Pulmonary artery endothelial cell (primary cell): ENCODE measurements at places on chromosomes 7 and 10.

DNA sequence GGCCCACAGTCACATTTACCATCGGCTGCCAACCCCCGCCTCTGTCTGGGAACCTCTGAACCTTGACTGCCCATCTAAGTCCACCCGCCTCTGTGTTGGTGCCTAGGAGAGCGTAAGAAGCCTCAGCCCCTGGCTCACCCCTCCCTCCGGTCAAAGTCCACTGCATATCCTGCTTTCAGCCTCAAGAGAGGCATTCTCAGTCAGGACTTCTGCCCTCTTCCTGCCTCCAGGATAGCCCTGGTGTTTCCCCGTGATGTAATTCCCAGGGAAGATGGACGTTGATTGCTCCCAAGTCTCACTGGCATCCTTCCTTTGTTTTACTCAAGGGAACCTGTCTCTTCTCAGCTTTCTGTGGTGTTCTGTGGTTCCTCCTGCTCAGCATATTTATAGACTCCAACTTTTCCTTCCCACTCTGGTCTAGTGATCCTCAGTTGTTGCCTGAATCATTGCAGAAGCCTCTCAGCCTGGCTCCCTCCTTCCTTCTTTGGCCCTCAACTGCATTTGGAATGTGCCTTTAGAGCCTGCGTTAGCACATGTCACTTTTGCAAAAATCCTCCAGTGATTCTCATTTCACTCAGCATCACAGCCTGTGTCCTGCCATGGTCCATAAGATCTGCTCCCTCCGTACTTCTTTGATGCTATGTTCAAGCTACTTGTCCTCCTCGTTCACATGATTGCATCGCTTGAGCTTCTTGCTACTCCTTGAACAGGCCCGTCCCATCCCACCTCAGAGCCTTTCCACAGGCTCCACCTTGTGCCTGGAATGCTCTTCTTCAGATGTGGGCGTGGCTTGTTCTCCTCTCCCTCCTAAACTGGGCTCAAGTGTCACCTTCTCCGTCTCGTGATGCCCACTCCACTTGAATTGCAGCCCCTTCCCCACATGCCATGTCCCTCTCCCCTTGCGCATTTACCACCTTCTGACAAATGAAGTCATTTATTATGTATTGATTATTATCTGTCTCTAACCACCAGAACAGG, 124.2 kb downstream of the PLPP4 start:
- no peak for DNase-seq

DNA sequence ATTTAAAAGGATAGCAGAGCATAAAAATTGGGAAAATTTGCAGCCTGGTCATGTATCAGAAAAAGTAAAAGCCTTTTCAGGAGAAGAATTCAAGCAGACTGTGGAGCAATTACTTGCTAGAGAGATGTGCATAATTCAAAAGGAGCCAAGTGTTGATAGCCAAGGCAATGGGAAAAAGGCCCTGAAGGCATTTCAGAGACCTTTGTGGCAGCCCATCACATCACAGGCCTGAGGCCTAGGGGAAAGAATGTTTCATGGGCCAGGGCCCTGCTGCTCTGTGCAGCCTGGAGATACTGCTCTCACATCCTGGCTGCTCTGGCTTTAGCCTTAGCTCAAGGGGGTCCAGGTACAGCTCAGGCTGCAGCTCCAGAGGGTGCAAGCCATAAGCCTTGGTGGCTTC, 152.9 kb downstream of the MAGI2 start:
- no peak for DNase-seq

DNA sequence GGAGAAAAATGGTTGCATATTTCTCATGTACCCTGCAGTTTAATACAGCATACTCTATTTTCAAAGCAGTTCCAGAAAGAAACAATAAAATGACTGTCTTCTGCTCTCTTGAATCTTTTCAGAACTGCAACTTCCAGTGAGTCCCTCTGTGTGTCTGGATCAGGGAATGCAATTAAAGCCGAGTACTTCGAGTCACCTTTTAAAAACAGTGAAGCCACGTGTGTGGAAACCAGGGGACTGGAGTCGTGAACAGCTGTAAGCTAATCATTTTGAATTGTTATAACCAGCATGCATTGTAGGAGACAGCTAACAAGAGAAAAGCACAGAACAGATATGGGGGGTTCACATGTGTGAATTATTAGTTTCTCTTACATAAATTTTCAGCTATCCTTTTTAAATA, 109.1 kb downstream of the CPED1 start:
- no peak for DNase-seq

DNA sequence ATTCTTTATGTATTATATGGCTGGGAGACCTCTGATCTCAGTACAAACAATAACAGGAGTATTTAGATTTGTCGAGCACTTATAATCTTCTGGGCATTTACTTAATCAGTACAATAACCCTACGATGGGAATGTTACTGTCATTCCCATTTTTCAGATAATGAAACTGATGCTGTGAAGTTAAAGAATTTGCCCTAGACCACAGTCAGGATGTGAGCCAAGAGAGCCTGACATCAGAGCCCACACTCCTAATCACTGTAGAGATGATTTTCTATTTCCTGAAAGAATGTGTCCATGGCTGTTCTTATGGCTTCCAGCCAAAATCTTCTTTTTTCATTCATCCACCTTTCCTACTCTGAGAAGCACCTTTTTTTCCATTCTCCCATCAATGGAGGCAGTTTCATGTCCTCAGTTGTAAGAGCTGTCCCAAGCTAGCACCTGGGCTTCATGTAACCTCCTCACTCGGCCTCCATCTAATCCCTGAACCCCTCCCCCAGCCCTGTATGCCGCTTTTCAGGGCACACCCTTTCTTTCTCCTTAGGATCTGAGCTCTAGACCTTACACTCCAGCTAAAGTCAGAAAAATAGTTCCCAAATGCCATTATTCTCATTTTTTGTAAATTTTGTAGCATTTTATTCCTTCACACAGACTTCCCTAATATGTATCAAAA, 12.2 kb upstream of the CAV1 start:
- DNase-seq = no peak

- no peak for DNase-seq
Measured at GRCh38 chr10:102311025-102311420, 65.7 kb downstream of the GBF1 start.
